ENCODE measurements at places on chromosomes 1 and 21.

DNA sequence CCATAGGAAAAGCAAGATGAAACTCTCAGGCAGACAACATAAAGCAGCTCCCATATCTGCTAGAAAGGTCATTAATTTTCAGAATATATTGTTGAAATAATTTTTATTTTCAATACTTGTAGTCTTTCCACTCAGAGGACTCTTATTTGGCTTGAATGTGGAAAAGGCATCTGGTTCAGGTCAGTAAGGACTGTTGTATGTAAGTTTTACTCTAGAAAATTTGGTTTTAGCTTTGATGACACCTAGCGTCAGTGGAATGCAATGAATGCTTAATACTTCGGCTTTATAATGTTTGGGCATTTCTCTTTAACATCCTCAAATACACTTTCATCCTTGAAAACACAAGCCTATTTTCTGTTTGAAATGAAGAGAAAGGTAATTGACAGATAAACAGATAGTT lies 63.3 kb downstream of the LRRC40 start:
- no peak for DNase-seq

DNA sequence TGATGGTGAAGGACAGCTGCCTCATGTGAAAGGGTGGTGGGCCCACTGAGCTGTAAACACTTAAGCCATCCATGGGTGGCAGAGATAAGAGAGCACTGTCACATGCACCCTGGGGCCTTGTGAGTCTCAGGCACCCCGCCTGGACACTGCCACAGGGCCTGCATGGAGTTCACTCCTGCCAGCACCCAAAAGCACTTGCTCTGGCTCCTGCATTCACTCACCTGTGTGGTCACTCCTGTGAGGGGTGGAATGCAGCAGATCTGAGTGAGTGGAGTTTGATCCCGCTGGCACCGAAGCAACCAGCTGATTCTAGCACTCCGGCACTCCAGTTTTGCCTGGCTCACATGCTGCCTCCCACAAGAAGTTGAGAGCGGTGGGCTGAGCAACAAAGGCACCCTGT lies 1142.1 kb upstream of the PRMT6 start:
- no peak for DNase-seq

- DNase-seq = no peak
Measured at GRCh38 chr1:93635614-93636543, 45.8 kb downstream of the BCAR3 start.

GRCh38 chr1:104073463-104073902 lies 323.8 kb downstream of the AMY1C start:
- no peak for DNase-seq

GRCh38 chr1:3077561-3077960 lies 8.6 kb downstream of the PRDM16 start:
- no peak for DNase-seq

- DNase-seq = peak; percentile 13
Measured at GRCh38 chr1:110873856-110874255, 908 bp downstream of the CD53 start.

DNA sequence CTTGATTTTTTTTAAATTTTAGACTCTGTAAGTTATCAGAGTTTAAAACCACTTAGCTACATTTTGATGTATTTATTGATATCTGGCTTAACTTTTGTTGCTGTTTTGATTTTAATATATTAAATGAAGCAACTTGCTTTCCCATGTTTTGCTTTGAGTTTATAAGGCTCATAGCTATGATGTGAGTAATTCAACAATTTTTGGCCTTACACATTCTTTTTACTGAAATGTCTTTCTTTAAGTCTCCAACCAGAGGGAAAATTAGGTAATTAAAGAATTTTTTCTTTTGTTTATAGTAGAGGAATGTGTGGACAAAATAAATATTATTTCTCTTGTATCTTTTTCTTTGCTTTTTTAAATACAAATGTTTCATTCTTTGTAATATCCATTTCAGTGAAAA lies 258.3 kb upstream of the ADAMTS5 start:
- DNase-seq = no peak

DNA sequence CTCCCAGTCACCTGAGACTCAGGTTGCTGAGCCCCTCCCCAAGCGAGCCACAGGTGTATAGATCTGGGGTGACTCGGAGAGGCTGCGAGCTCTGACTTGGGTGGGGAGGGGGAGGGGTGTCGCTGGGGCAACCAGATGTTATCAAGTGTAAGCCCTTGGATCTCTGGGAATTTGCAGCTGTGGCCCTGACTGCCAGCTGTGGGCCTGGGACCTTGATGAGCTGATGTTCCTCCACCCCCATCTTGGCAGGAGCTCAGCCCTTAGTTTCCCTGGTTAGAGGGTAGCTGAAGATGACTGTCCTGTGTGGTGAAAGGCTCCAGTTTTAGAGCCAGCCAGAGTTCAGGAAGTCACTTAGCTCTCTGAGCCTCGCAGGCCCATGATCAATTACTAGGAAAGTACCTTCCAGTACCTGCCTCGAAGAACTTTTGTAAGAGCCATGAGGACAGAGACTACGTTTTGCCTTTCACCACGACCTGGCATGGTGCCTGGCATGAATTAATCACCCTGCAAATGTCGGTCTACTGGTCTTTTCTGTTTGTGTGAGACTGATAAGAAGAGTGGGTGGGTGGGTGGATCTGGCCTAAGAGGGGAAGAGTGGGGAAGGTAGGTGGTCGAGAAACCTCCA lies 55.8 kb downstream of the YARS1 start:
- no peak for DNase-seq

DNA sequence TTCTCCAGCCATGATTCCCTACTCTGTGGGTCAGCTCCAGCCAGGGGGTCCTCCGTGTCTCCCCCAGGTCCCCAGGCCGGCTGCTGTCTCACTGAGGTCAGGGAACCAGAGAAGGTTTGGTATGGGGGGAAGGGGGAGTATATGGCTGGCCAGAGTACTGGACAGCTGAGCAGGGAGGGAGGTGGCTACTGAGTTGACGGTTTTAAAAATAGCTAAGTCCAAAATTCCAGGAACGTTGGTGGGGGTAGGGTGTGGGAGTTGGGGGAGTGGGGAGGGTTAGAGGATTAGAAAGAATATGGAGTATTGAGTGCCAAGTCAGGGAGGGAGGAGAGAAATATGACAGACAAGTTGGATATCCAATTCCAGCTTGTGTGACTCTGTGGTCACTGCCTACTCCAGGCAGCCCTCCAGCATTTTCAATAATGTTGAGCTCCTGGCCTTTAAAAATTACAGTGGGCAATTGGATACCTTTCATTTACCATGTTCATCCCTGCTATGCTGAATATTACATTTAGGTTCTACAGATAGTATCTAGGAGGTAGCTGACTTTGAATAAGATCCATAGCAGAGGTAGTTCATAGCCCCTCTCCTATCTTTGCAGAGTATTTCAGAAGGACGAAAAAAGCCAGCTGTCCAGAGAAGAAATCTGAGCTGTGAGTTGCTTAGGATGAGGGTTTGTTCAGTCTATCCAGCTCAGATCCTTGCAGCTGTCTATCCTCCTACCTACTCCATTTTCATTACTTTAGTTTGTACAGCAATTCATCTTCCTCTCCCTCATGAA lies at the start of gene HJV:
TSS of gene HJV (minus strand) at position 114 of the 781 bp plus-strand sequence. CDS start 1,504 bp downstream, outside the sequence.
- DNase-seq = no peak

DNA sequence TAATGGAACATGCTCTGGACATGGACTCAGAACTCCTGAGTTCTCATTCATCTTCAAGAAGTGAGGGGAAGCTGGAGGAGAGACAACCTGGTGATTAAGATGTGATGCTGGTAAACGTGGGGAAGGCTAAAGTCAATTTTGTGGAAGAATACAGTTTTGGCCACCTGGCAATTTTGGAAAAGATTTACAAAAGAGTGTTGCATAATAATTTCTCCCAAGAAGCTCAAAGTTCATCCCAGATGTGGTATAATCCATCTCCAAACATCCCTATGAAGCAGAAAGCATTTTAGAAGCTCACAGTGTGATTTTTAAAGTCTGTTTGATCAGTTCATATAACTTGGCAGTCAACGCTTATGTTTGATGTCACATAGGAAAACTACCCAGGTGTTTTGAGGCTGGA lies 208.7 kb downstream of the LMX1A start:
- no peak for DNase-seq

DNA sequence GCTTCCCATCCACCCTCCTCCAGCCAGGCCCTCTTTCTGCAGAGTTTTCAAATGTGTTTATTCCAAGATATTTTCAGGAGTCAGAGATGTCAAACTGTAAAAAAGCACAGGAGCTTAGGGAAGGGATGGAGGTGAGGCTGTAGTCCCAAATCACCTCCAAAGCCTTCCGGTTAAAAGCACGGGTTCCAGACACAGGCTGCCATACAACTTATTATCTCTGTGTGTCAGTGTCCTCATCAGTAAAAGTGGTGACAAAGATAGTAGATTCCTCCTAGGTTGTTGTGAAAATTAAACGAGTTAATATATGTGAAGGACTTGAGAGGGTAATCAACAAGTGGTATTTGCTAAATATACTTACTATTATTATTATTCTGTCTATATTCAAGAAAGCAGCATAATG lies 15.1 kb downstream of the S100A7A start:
- no peak for DNase-seq

DNA sequence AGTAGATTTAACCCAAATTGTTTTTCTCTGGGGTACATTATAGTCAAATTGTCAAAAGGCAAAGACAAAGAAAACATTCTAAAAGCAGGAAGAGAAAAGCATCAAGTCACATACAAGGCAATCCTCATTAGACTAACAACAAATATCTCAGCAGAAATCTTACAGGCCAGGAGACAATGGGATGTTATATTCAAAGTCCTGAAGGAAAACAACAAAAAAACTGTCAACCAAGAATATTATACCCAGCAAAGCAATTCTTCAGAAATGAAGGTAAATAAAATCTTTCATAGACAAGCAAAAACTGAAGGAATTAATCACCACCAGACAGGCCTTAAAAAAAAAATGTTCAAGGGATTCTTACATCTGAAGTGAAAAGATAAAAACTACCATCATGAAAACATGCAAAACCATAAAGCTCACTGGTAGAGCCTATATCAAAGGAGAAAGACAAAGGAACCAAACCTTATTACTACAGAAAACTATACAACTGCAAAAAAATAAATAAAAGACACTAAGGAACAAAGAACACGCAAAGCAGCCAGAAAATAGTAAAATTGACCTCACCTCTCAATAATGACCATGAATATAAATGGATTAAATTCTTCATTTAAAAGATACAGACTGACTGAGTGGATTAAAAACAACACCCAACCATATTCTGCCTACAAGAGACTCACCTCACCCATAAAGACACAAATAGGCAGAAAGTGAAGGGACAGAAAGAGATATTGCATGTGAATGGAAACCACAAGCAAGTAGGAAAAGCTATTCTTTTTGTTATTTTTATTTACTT lies 113.8 kb upstream of the ZC3H11B start:
- no peak for DNase-seq

- no peak for DNase-seq
Measured at GRCh38 chr1:218412171-218412570, 67.0 kb downstream of the TGFB2 start.

DNA sequence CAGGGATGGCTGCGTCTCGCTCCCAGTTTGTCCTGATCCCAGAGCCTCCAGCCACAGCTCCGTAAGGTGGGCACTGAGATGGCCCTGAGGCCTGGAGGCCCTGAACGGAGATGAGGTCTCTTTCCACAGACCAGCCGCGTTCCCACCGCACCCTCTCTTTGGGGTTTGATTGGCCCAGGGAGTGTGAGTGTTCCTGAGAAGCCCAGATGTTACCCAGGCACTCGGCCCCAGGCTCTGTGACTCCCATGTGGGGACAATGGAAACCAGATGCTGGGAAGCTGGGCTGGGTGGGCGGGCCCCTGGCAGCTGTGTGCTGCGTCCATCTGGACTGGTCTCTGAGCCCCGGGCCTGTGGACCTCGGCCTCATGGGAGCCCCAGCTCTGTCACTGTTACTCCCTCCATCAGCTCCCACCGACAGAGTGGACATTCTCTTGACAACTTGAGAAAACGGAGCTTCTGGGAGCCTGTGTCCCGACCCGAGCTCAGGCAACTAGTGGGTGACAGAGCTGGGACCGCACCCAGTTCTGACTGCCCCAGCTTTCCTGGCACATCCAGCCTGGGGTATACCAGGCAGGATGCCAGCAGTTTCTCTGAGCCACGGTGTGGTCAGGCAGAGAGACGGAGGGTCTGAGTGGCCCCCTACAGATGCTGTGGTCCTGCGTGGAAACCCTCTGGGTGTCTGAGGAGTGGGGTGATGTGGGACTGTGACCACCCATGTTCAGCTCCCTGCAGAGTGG lies 9.8 kb upstream of the COL6A1 start:
- DNase-seq = no peak

DNA sequence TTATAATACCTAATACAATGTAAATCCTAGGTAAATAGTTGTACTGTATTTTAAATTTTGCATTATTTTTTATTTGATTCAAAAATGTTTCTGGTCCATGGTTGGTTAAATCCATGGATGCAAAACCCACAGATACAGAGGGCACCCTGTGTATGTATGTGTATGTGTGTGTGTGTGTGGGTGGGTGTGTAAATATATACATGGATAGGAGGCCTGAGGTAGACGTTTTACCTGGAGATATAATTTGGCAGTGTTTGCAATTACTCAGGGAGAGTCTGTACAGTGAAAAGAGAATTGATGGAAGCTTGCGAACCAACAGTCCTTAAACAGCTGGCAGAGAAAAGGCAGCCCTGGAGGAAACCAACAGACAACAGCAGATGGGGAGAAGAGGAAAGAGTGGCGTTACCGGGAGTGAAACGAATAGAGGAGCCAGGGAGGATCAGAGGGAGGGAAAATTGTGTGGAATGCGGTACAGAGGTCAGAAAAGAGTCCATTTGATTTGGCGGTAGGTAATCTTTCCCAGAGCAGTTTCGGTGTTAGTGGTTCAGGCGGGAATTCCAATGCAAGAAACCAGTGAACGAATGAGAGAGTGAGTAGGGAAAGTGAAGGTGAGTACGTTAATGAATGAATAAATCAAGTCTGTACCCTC lies 47.9 kb upstream of the NBL1 start:
- DNase-seq = no peak

DNA sequence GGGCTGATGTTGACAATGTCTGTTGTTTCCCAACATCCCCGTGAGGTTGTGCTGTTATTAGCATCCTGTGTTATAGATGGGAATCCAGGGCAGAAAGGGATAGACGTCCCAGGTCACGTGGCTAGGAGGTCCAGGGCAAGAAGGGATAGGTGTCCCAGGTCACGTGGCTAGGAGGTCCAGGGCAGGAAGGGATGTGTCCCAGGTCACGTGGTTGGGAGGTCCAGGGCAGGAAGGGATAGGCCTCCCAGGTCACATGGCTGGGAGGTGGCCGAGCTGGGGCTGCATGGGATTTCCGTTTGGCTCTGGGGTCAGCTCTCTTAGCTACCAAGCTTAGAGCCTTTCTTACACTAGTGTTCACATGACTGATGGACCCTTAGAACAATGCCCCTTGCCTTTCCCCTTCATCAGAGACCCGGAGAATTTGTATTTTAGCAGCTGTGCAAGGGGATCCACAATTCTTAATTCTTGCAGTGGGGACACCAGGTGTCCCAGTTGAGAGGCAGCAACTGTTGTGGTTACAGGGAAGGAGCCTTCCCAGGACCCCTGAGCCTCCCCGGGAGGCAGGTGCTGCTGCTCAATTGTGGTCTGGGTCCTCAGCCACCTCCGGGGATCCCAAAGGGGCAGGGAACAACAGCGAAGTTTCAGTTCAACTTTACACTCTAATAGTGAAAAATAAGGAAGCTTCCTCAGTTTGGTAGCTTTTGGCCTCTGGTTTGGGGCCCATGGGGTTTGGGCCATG lies 69.2 kb downstream of the UMODL1 start:
- peak; percentile 82 for DNase-seq
